ENCODE measurements at places on chromosomes 7 and 10.

DNA sequence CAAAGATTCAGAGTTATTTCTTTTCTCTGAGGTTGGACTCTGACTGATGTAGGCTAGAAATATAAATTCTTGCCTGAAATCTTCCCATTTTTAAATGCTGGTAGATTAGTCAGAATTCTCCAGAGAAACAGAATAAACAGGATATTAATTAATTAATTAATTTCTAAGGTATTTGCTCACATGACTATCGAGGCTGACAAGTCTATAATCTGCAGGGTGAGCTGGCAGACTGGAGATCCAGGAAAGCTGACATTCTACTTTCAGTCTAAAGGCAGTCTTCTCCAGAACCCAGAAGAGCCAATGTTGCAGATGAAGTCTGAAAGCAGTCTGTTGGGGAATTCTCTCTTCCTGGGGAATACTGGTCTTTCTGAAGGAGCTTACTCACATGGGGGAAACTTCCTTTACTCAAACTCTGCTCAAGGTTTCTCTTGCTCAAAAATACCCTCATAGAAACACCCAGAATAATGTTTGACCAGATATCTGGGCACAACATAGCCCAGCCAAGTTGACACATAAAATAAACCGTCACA lies 189.7 kb downstream of the KIF20B start:
- no peak for DNase-seq

DNA sequence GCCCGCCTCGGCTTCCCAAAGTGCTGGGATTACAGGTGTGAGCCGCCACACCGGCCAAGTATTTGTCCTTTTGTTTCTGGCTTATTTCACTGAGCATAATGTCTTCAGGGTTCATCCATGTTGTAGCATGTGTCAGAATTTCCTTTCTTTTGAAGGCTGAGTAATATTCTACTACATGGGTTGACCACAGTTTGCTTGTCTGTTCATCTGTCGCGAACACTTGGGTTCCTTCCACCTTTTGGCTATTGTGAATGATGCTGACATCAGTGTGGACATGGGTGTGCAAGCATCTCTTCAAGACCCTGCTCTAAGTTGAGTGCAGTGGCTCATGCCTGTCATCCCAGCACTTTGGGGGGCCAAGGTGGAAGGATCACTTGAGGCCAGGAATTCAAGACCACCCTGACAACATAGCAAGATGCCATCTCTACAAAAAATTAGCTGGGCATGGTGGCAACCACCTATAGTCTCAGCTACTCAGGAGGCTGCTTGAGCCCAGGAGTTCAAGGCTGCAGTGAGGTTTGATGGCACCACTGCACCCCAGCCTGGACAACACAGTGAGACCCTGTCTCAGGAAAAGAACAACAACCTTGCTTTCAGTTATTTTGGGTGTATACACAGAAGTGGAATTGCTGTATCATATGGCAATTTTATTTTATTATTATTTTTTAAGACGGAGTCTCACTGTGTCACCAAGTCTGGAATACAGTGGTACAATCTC lies 17.0 kb downstream of the CHST12 start:
- no peak for DNase-seq

GRCh38 chr7:66238773-66239466 lies 33.8 kb downstream of the TPST1 start:
- no peak for DNase-seq

DNA sequence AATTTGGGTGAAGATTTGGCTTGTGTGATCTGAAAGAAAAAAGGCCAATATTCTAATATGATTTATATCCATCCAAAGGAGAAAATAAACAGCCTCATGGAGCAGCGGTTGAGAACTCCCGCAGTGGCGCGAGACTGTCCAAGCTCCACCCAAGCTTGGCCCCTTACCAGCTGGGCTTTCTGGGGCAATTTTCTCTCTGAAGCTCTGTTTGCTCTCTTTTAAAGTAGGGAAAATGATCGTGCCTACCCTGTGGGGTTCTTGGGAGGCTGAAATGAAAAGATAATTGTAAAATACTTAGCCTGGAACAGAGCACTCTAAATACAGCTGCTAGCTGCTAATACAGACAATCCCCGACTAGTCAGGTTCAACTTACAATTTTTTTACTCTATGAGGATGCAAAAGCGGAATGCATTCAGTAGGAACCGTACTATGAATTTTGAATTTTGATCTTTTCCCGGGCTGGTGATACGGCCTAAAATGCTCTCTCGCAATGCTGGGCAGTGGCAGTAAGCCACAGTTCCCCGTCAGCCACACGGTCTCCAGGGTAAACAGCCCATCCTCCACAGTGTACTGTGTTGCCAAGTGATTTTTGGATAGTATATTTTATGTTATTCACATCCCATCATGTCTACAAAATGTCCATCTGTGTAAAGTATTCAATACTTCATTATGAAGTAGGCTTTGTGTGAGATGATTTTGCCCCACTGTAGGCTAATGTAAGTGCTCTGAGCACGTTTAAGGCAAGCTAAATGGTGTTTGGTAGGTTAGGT lies 137.7 kb downstream of the CHN2 start:
- no peak for DNase-seq

All from activated T-helper 1 cell treated with anti-CD3 and anti-CD28 coated beads, Interleukin-2, amount 50 U/mL, for 16 hours (primary cell).